ENCODE measurements at places on chromosomes 11 and 22.

- no peak for DNase-seq
Observed at GRCh38 chr11:68480852-68481510, 20.4 kb downstream of the PPP6R3 start.

DNA sequence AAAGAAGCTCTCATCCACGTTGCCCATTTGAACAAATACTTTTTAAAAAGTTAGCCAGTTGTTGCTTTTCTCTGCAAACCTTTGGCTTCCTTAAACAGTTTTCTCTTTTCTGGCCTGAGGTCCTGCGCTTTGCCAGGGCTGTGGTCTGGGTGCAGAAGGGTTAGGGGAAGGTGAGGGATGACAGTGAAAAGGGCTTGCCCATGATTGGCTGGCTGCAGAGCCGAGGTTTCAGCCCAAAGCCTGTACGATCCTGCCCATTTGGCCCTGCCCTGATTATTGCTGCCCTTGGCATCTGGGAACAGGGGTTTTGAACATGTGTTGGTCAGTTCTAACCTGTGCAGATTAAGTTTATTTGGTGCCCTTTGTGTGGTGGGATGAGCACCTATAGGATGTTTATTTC is 1.5 kb downstream of the INCENP start:
- no peak for DNase-seq

GRCh38 chr11:35946766-35947165 is 2.9 kb downstream of the LDLRAD3 start:
- no peak for DNase-seq

- DNase-seq, result no peak
Observed at GRCh38 chr11:112178428-112178827, 3.1 kb downstream of the BCO2 start.

- DNase-seq, result no peak
Observed at GRCh38 chr11:8258784-8259183, 4.9 kb downstream of the LMO1 start.

- DNase-seq, result no peak
Observed at GRCh38 chr11:78576549-78577097, 2.0 kb upstream of the NARS2 start.

GRCh38 chr11:11512502-11512901 is 109.3 kb downstream of the GALNT18 start:
- DNase-seq, result no peak

DNA sequence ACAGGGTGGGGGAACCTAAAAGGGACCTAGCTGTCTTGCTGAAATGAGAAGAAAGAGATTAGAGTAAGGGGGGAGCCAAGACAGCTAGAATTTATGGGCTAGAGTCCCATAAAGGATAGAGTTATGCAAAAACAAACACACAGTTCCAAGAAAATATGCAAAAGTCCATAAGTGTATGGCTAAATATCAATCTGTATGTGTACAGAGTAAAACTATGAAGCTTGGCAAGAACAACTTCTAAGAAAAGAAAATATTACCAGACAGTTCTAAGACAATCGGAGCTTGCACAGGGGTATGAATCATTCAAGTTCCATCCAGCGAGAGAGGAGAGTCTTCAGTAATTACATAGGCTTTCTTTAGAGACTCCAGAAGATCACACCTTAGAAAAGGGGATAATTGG is 41.8 kb downstream of the GDPD4 start:
- no peak for DNase-seq

DNA sequence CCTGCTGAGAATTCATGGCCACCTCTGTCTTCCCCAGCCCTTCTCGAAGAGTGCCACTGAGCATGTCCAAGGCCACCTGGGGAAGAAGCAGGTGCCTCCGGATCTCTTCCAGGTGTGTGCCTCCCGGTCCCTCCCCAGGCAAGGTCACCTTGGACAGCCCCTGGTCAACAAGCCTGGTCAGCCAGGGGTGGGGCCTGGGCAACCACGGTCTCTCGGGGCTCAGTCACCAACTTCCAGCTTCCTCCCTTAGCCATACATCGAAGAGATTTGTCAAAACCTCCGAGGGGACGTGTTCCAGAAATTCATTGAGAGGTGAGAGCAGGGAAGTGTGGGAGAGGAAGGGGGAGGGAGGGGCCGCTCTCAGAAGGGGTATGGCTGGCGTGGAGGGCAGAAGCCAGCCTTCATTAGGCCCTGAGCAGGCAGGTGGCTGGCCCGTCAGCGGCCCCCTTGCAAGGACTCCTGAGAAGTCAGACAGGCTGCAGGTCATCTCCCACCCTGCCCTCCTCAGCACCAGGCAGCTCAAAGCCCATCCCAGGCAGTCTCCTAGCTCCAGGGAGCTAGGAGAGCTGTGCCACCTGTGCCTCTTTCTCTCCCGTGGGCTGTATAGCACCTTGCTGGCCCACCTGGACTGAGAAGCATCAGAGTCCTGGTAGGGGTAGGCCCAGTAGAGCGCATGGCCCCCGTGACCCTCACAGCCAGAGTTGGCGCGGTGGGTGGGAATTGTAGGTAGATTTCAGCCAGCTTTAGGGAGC is 9.3 kb upstream of the ANKRD13D start:
- DNase-seq, result no peak

GRCh38 chr11:37643968-37644367 is 1045.9 kb upstream of the RAG2 start:
- DNase-seq, result no peak

Data from activated CD8-positive, alpha-beta memory T cell treated with anti-CD3 and anti-CD28 coated beads, Interleukin-2, amount 50 U/mL, for 4 hours (primary cell).